ENCODE measurements at places on chromosomes 5 and 9. TPM values are rescaled to one million over a fixed set of nuclear protein-coding genes. Genes with fewer than 3 reads are reported as not detected.

- H3K4me1 ChIP-seq, result peaks cover 17% of the 10 kb centered on the region
- no peaks in the 10 kb centered on the region for H3K36me3 ChIP-seq
- DNase-seq, result peak; percentile 89
- no peak within 1 kb of the TSS for H3K4me3 ChIP-seq
Measured at GRCh38 chr9:137227054-137227852, at the start of gene RNF224. RNF224 (plus strand) TSS chr9:137227502; CDS start chr9:137228336, 834 bp downstream.

- no peaks in the 10 kb centered on the region for H3K27me3 ChIP-seq
- no peaks in the 10 kb centered on the region for H3K4me1 ChIP-seq
- H3K27ac ChIP-seq, result no peak overlapping the region
- no peaks in the 10 kb centered on the region for H3K36me3 ChIP-seq
- no peak for DNase-seq
- H3K4me3 ChIP-seq, result no peak overlapping the region
Measured at GRCh38 chr5:129857116-129857515, 47.1 kb upstream of the CHSY3 start.

GRCh38 chr5:16663840-16664239 lies 47.0 kb upstream of the RETREG1 start:
- no peaks in the 10 kb centered on the region for H3K36me3 ChIP-seq
- peaks cover 3% of the 10 kb centered on the region for H3K4me1 ChIP-seq
- H3K4me3 ChIP-seq, result no peak overlapping the region
- no peak overlapping the region for H3K27ac ChIP-seq
- DNase-seq, result no peak

GRCh38 chr9:107274953-107275422 lies 8.1 kb upstream of the RAD23B start:
- H3K27me3 ChIP-seq, result peaks cover 26% of the 10 kb centered on the region
- no peak overlapping the region for H3K27ac ChIP-seq
- peaks cover 2% of the 10 kb centered on the region for H3K4me1 ChIP-seq
- no peak for DNase-seq
- no peak overlapping the region for H3K4me3 ChIP-seq

GRCh38 chr5:74319076-74319475 lies 321.5 kb downstream of the ENC1 start:
- no peaks in the 10 kb centered on the region for H3K36me3 ChIP-seq
- no peak for DNase-seq
- no peaks in the 10 kb centered on the region for H3K4me1 ChIP-seq
- no peak overlapping the region for H3K4me3 ChIP-seq

DNA sequence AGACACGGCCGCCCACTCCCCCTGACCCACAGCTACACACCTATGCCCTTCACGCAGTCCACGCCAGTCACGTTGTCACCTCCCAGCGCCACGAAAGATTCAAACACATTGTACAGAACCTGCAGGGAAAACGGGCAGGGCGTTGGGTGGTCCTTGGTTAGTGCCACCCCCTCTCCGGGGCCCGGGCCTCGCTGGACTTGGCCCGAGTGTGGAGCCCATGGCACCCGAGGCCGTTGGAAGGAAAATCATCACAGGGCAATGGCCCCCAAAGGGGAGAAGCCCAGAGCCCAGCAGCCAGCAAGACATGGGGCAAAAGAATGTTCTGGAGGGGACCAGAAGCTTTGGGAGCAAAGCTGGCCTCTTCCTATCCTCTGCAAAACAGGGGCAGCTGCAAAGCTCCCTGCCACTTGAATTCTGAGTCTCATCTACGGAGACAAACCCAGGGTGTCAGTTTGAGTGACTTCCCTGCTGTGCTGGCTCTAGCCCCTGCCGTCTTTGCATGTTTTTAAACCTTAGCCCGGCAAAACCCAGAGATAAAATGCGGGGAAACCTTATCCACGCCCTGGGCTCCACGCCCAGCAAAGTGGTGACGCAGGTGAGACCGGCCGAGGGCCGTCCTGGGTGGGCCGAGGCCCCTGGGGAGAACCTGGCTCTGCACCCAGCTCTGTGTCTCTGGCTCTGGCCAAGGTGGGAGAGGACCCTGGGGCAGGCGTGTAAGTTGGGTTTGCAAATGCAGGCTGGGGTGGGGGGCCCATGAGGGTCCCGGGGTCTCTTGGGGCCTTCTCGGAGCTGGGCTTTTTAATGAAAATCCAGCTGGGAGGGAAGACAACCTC lies 38.9 kb downstream of the SLC9A3 start:
- H3K36me3 ChIP-seq, result no peaks in the 10 kb centered on the region
- no peak for DNase-seq
- no peak overlapping the region for H3K27ac ChIP-seq
- no peaks in the 10 kb centered on the region for H3K27me3 ChIP-seq

DNA sequence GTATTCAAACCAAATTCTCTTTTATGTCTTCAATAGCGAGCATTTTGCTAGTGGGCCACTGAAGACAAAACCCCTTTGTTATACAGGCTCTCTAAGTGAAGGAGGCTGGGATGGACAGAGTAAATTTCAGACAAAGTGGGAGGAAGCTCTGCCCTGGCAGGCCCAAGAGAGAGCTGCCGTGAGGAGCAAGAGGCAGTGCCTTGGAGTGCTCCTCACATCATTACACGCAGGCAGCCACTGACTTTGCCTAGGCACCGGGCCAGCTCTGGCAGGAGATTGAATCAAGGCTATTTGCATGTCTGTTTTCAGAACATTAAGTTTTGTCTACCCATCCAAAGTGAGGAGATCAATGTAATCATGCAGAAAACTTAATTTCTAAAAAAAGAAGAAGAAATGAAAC lies 167.7 kb downstream of the CCDC192 start:
- no peaks in the 10 kb centered on the region for H3K4me1 ChIP-seq
- peaks cover 2% of the 10 kb centered on the region for H3K27me3 ChIP-seq
- H3K27ac ChIP-seq, result no peak overlapping the region
- H3K36me3 ChIP-seq, result no peaks in the 10 kb centered on the region
- H3K4me3 ChIP-seq, result no peak overlapping the region

GRCh38 chr5:149117970-149118369 lies 23.3 kb upstream of the ABLIM3 start:
- no peak for DNase-seq
- H3K4me1 ChIP-seq, result no peaks in the 10 kb centered on the region
- H3K27me3 ChIP-seq, result peaks cover 12% of the 10 kb centered on the region
- H3K4me3 ChIP-seq, result no peak overlapping the region
- H3K36me3 ChIP-seq, result no peaks in the 10 kb centered on the region
- H3K27ac ChIP-seq, result no peak overlapping the region

- H3K4me3 ChIP-seq, result no peak overlapping the region
- H3K4me1 ChIP-seq, result no peaks in the 10 kb centered on the region
- H3K36me3 ChIP-seq, result peaks cover 2% of the 10 kb centered on the region
- no peaks in the 10 kb centered on the region for H3K27me3 ChIP-seq
- no peak for DNase-seq
- H3K27ac ChIP-seq, result no peak overlapping the region
Measured at GRCh38 chr5:54553659-54554207, 36.2 kb downstream of the SNX18 start.

- no peak for DNase-seq
- H3K4me1 ChIP-seq, result no peaks in the 10 kb centered on the region
- peaks cover 13% of the 10 kb centered on the region for H3K27me3 ChIP-seq
- H3K4me3 ChIP-seq, result no peak overlapping the region
- H3K36me3 ChIP-seq, result no peaks in the 10 kb centered on the region
Measured at GRCh38 chr9:91755761-91756509, 194.1 kb downstream of the ROR2 start.

GRCh38 chr5:158277276-158277675 lies 418.3 kb upstream of the CLINT1 start:
- no peaks in the 10 kb centered on the region for H3K4me1 ChIP-seq
- no peaks in the 10 kb centered on the region for H3K27me3 ChIP-seq
- no peaks in the 10 kb centered on the region for H3K36me3 ChIP-seq
- H3K27ac ChIP-seq, result no peak overlapping the region

DNA sequence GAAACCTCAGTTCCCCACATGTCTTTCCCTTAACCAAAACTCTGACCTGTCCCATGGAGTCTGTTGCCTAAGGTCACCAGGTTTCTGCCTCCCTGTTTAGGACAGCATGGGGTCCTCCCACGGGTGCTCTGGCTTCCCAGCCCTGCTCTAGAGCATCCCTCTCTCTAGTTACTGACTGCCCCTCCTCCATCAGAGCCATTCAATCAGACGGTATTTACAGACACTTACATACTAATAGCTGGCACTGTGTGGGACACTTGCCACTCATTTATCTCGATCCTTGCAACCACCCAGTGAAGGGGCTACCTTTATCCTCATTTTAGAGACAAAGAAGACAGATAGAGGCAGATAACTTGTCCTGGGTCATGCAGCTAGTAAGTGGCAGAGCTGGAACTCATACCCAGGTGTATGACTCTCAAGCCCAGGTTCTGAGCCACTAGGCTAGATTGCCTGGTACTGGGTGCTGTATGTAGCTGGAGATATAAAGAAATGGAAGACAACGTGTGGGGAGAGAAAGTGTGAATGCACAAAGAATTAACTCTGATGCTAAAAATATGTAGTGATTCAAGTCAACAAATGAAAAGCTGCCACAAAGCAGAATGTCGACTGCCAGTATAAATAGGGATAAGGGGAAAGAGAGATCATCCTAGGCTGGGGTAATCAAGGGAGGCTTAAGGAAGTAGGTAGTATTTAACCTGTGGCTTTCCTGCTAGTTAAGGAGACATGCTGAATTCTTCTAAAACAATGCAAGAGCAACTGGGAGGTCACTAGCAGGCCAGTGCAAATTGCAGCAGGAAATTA lies 52.5 kb upstream of the PDE8B start:
- H3K36me3 ChIP-seq, result no peaks in the 10 kb centered on the region
- DNase-seq, result no peak
- no peak overlapping the region for H3K27ac ChIP-seq
- no peak overlapping the region for H3K4me3 ChIP-seq
- H3K4me1 ChIP-seq, result peaks cover 20% of the 10 kb centered on the region

- H3K27me3 ChIP-seq, result peaks cover 12% of the 10 kb centered on the region
- H3K36me3 ChIP-seq, result no peaks in the 10 kb centered on the region
- no peak for DNase-seq
- no peak overlapping the region for H3K4me3 ChIP-seq
- H3K27ac ChIP-seq, result no peak overlapping the region
Measured at GRCh38 chr5:95439801-95440493, 48.8 kb downstream of the FAM81B start.

DNA sequence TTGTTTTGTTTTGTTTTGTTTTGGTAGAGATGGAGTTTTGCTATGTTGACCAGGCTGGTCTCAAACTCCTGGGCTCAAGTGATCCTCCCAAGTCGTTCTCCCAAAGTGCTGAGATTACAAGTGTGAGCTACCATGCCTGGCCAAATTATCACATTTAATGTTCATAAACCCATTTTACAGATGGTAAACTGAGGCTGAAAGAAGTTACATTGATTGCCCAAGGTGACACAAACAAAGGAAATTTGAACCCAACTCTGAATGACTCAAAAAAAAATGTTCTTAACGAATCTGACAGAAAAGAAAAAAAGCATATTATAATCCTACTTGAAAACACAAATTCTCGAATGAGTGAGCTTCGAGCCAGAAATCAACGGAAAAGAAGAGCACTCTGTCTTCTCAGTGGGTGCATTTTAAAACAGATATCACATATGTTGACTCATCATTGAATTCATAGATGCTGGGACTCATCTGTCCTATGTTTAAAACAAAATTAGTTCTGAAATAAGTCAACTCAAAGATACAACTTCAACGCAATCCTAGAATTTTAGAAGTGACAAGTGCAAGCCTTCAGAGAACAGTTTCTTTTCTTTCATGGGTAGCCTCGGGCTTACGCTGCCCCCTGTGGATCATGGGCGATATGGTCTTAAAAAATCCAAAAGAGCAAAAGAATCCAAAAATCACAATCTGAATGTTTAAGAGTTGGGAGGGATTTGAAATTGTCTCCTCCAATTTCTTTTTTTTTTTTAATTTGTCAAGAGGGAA lies 28.4 kb downstream of the TIMD4 start:
- no peaks in the 10 kb centered on the region for H3K27me3 ChIP-seq
- peaks cover 82% of the 10 kb centered on the region for H3K4me1 ChIP-seq
- H3K4me3 ChIP-seq, result peak overlapping the region; percentile 18
- H3K36me3 ChIP-seq, result peaks cover 40% of the 10 kb centered on the region
- peak; percentile 82 for DNase-seq

DNA sequence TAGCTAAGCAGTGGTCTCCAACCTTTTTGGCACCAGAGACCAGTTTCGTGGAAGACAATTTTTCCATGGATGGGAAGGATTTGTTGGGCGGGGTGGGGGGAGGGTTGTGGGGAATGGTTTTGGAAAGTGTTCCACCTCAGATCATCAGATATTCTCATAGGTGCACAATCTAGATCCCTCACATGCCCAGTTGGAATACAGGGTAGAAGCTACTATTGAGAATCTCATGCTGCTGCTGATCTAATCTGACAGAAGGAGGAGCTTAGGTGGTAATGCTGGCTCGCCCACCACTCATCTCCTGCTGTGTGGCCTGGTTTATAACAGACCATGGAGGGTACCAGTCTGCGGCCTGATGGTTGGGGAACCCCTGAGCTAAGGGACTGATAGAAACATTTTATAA lies 662.7 kb upstream of the RGMB start:
- DNase-seq, result no peak
- H3K4me1 ChIP-seq, result no peaks in the 10 kb centered on the region

- no peaks in the 10 kb centered on the region for H3K36me3 ChIP-seq
- no peak overlapping the region for H3K4me3 ChIP-seq
- no peak overlapping the region for H3K27ac ChIP-seq
- peaks cover 5% of the 10 kb centered on the region for H3K4me1 ChIP-seq
- peaks cover 26% of the 10 kb centered on the region for H3K27me3 ChIP-seq
Measured at GRCh38 chr5:76069061-76069735, 14.0 kb upstream of the SV2C start.

SLC23A1 gene
- total RNA-seq, result 1.5 TPM

PCDHB5 gene
- total RNA-seq, result not detected

POLK gene
- total RNA-seq, result 30.7 TPM

TIMD4 gene
- total RNA-seq, result 2.7 TPM

LCN15 gene
- total RNA-seq, result not detected

MYORG gene
- 9.1 TPM for total RNA-seq

MORN5 gene
- not detected for total RNA-seq

ADCY2 gene
- not detected for total RNA-seq

STKLD1 gene
- total RNA-seq, result 0.76 TPM

OSMR gene
- 0.05 TPM for total RNA-seq

FBP1 gene
- total RNA-seq, result 0.21 TPM

GNE gene
- total RNA-seq, result 16.1 TPM
